ENCODE measurements at places on chromosomes 7 and 10.

- no peak for DNase-seq
Measured at GRCh38 chr7:20484356-20484755, 131.1 kb upstream of the ABCB5 start.

GRCh38 chr7:71793251-71793650, 618.9 kb downstream of the CALN1 start:
- DNase-seq: no peak

GRCh38 chr10:77060913-77061312, 576.7 kb downstream of the KCNMA1 start:
- no peak for DNase-seq

GRCh38 chr10:82986216-82986615, 1111.2 kb downstream of the NRG3 start:
- DNase-seq: no peak

DNA sequence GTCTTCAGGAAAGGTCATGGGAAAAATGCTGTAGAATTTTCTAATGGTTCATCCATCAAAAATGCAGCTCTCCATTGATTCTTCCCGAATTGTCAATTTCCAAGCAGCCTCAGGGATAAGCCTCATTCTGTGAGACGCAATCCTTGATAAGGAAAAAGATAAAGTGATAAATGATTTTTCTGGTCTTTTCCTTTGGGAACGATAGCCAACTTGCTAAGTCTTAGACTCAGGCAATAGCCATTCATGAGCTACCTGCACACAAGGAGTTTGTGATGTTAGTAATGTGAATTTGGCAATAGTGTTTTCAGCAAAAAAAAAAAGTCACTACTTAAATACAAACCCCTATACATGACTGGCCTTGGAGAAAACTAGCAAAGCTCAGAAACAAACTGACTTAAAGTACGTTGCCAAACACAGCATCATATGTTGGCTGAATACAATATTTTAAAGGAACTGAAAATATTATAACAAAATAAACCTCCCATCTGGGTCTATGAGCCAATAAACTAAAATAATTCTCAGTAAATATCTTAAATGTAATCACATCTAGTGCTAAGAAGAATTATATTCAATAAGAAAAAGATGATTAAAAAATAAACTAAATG, 75.5 kb downstream of the KLF6 start:
- DNase-seq: no peak

GRCh38 chr7:98213888-98214810, 2.9 kb downstream of the BHLHA15 start:
- DNase-seq: no peak

DNA sequence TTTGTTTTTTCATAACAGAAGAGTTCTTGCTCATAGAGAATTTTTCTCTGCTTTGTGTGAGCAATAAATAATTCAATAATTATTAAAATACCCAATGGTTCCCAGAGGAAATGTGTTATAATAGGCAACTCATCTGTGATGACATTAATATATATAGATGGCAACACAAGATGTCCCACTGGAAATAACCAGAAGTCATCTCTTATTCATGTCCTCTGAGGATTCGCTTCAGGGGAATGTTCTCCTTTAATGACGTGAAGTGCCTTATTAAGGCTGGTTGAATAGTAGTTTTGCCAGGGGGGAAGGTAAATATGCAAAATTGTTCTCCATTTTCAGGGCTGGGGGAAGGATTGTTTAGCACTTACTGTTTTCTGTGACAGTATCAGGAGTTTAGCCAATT, 3.1 kb downstream of the SLC39A12 start:
- no peak for DNase-seq

- DNase-seq: peak; percentile 82
Measured at GRCh38 chr7:150994141-150994837, 3.5 kb downstream of the NOS3 start.

DNA sequence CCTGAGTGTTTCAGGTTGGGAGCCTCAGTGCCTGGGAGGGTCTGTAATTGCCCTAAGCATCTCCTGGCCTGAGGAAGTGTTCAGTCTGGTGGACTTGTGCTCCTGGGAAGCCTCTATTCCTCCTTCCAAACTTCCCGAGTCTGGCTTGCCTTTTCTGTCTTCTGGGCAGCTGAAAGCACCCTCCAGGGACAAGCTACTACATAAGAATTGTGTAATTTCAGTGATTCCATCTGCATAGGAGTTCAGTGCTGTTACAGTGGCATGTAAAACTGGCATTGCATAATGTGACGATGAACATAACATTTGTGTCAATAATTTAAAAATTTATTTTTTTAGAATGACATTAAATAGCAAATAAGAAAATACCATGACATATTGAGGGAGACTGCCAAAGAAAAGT, 109.3 kb downstream of the AOAH start:
- no peak for DNase-seq

Measured in heart left ventricle (tissue), 16 donors.